HuH-7.5 (cell line): ENCODE measurements at places on chromosomes 12 and 14.

DNA sequence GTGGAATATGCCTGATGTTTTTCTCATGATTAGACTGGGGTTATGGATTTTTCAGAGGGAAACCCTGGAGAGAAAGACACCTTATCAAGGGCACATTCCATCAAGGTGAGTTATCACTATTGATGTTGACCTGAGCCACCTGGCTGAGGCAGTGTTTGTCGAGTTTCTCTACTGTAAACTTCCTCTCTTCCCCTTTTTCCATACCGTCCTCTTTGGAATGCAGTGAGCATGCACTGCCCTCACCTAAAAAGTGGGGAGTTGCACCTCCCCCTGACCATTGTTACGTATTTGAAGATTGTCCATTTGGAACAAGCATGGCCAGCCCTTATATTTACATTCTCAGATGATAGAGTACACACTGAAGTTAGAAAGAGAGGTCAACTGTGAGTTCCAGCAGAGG, 53.9 kb upstream of the PWP1 start:
- no peak for DNase-seq

- no peak for DNase-seq
Observed at GRCh38 chr14:68042586-68043210, 223.1 kb downstream of the RAD51B start.

- no peak for DNase-seq
Observed at GRCh38 chr12:127024791-127025190, 1242.2 kb upstream of the TMEM132C start.

DNA sequence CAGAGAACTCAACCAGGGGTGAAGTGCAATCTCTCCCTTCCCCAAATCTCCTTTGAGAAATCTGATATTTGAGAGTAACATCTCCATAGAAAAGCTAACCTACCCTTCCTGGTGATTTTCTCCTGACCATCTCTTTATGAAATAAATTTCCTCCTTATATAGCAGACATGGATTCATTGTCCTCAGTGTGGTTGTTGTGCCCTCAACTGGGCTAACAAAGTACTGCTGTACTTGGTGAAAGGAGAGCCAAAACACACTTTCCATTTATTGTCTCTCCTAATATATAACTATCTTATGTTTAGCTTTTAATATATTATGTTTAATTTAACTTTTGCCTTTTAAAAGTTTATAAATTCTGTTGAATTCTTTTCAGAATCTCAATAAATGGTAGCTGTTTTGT, 65.1 kb upstream of the SLCO1B1 start:
- DNase-seq = no peak

DNA sequence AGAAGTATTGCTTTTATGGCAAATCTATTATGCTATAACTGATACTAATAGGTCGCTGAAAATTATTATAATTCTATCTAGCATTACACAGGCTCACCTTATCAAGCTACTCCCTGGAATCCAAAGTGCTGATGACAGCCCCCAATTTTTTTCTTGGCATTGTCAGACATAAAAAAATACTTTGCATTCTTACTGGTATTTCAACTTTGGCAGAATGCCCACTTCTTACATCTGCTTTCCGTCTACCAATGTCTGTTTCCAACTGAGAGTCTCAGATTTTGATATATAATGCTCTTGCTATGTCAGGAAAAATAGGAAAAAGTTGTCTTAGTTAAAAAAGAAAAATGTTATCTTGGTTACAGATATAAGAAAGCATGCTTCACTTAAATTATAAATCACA, 615.4 kb downstream of the C12orf50 start:
- no peak for DNase-seq

DNA sequence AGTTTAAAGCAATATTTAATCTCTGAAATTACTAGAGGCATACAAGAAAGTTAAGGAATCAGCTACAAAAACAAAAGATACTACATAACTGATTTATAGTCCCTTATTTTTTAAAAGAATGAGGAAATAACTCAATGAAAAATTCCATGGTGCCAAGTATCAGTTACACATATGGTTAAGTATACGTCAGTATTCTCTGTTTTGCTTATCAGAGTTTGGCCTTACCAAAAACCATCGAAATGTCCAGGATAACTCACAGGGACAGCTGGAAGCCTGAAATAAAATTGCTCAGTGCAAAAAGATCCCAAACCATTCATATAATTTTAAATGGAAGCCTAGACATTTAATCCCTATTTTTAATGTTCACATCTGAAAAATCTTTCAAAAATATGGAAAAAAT, 3.6 kb downstream of the CFL2 start:
- no peak for DNase-seq

DNA sequence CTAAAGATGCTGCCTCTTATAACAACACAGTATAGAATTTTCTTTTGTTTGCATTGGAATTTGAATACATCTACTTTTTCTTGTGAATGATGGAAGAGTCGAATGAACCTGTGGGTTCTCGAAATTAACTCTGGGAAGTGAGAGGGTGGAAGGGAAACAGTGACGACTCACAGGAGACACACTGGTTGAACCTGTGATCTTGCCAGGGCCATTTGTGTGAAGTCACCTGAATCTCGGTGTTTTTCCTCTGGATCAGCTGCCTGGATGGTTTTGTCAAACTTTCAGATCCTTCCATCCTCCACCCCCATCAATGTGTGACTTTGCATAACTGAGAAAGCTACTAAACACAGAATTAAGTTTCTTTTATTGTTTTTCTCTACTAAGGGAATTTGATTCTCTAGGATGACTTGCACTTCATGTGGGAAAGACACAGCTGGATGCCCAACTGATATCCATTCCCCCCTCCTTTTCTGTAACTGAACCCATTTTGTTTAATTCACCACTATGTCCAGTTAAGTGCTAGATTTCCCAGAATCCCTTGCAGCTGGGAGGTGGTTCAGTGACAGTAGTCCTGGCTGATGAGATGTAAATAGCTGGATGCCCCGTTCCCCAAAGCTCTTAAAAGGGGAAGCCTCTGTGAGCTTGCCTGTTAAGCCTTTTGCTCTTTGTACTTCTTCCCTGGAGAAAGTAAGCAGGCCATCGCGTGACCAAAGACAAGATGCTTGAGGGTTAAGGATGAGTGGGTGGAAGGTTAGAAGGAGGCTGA, 6.3 kb downstream of the PPFIBP1 start:
- DNase-seq = no peak

- DNase-seq = no peak
Observed at GRCh38 chr12:127664901-127665300, 602.1 kb upstream of the TMEM132C start.

DNA sequence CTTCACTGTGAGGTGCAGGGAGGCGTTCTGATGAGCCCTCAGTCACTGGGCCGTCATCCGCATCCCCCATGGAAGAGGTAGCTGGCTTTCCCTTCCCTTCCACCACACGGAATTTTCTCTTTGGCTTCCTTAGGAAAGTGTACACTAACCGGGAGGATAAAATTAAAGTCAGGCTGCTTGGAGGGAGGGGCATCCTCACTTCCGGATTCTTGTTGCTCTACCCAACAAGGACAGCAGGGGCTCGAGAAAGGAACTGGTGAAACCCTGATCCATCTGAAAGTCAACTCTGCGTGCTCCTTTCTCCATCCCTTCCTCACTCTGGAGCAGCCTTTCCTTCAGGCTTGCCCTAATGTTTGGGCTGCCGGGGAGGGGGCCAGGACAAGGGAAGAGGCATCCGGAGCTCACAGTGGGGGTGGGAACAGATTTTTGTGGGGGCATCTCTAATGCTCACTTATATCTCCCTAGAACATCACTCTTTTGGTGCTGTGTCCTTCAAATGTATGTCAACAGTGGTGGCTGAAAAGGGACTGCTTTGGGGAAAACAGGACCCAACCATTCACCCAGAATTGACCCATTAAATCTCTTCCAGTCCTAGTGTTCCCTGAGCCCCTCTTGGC, 101.4 kb upstream of the FKBP4 start:
- no peak for DNase-seq

DNA sequence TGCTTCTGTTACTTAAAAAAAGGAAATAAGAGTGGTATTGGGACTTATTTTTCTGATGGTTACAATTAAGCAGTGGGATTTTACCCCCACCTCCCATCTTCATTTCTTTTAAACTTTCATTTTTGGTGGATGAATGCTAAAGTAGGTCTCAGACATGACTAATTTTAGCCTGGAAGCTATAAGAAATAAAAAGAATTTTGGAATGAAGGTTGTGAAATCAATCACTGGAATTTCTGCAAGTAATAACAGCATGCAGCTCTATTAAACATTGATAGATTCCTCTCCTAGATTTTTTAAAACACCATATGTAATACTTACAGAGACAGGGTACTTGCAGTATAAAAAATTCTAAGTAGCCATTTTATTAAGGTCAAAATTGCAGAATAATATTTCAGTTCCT, 164.2 kb upstream of the CLEC14A start:
- DNase-seq = no peak
